Activated CD4-positive, alpha-beta T cell treated with anti-CD3 and anti-CD28 coated beads, Interleukin-2, amount 10 ng/mL, durations not matched to agents 7 days and 5 days (primary cell): ENCODE measurements at places on chromosomes 1 and 21.

- no peak for DNase-seq
Observed at GRCh38 chr1:186009039-186009737, 275.0 kb downstream of the HMCN1 start.

DNA sequence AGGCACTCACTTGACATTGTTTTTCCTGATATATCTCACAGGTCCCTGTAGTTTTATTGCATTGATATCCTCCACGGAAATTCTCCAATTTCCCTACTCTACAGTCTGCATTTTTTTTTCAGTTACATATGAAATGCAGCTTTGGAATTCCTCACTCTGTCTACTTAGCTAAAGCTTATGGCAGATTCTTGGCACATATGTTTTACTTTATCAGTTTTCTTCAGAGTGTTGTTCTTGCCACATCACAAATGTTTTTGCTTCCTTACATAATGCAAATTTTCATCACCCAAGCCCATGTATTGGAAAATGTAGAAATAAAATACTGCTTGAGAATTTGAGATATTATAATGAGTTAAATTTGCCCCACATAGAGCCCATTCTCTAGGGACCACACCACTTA lies 1895.1 kb downstream of the MRPL39 start:
- DNase-seq = no peak

DNA sequence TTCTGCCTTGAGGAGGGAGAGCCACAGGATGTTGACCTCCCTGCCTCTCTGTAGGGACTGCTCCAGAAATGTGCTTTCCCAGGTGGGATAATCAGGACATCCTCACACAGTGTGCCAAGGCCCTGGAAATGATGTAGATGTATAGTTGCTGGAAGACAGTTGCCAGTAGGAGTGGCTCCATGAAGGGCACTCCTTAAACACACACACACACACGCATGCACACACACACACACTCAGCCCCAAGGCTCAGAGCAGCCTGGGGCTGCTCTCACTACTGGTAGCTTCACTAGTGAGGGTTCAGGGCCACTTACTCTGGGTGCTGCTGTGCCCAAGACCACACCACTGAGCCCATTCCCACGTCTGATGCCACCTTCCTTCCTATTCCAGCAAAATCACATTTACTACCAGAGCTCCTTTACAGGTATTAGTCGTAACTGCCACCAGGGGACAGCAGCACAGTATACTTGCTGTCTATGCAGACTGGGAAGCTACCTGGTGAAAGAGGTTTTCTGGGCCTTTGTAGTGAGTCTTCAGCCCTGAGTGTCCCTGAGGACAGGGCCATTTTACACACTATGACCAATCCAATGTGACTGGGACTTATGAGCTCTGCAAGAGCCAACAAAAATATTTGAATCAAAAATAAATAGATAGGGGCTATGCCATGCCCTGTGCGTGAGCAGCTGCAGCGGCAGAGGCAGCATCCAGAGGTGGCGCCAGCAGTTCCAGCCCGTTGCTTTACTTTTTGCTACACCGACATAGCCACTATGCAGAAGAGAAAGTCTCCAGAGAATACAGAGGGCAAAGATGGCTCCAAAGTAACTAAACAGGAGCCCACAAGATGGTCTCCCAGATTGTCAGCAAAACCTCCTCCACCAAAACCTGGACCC lies 15.0 kb downstream of the CRNN start:
- DNase-seq = peak; percentile 20

- DNase-seq = no peak
Observed at GRCh38 chr1:200753650-200754198, 15.0 kb downstream of the CAMSAP2 start.

- no peak for DNase-seq
Observed at GRCh38 chr1:117678246-117678977, 72.6 kb downstream of the TENT5C start.

DNA sequence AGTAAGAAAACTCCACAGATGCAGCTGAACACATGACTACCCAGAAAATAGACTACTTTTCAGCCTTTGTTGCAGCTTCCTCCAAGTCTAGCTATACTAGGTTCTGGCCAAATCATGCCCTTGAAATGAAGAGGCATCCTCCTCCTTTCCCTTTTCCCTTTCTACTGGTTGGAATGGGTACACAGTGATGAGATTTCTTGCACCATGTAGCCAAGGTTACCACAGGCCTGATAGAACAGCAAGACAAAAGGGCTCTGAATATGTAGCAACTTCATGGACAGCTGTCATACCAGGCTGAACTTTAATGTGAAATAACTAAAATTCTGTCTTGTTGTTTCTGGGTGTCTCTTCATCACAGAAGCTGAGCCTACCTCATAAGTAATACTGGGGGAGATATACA lies 146.5 kb downstream of the PDE4B start:
- no peak for DNase-seq

DNA sequence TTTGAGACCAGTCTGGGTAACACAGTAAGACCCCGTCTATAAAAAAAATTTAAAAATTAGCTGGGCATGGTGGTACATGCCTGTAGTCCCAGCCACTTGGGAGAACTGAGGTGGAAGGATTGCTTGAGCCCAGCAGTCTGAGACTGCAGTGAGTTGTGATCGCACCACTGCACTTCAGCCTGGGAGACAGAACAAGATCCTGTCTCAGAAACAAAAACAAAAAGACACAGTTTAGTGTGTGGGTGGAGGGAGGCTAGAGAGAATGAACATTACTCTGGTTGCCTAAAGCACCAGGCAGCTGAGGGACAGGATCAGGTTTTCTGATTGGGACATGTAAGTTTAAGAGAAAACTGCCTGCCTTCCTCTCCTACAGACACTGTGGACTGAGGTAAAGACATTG lies 42.3 kb downstream of the VAMP4 start:
- no peak for DNase-seq

- no peak for DNase-seq
Observed at GRCh38 chr1:65059930-65060538, 88.0 kb upstream of the AK4 start.

DNA sequence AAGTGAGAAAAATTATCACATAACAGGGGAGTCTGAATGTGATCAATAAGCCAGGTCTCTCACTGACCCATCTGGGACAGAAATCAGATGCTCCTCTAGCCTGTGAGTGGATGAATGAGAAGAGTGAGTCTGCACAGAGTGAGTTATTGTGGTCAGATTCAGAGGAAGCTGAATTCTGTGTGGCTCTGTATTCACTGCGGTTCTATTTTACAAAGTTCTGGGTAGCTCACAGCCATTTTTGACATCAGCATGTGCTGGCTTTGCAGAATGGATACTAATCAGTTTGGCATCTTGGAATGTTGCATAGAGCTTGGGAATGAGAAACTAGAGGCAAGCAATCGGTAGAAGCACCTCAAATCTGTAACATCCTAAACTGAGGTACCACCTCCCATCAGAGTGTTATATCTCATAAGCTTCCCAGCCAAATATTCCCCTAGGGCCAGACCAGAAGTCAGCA lies 3.8 kb downstream of the COLGALT2 start:
- no peak for DNase-seq

DNA sequence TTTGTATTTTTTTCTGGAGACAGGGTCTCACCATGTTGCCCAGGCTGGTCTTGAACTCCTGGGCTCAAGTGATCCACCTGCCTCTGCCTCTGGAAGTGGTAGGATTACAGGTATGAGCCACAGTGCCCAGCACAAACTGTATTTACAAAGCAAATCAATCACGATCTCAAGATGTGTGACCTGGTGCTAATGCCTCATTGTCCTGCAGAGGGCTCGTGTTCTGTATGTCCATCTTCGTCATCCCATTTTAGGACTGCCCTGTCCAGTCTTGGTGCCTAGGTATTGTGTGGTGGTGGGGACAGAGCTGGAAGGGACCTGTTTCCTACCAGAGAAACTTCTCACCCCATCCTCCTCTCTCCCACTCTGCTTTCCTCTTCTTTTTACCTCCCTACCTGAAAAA lies 20.2 kb downstream of the PROK1 start:
- no peak for DNase-seq

DNA sequence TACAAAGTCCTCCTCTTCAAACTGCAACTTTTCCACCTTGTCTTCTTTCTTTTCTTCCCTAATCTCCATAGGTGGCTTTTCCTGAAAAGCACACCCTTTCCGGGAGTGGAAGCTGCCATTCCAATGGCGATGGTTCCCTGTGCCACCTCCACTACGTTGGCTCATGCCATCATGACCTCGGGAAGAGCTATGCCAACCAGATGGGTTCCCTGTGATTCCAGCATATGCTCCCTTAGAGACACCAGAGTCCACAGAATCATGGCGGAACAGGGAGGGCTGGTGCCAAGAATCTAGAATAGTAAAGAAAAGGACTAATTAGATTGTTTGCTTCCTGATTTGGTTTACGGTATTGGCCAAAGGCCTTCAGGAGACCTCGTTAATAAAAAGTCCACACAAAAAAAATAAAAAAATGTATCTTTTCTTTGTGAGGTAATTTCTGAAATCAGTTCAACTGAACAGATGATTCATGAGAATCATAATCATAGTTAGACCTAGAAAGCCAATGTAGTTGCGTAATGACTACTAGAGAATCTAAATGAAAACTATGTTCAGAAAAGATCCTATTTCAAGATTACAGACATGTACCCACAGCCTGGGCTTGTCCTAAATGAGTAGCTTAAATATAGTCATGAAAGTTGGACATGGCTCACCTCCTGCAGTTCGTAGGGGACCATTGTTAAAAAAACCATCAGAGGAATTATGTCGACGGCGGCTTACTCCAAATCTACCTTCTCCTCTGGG lies 30.9 kb upstream of the CCDC17 start:
- DNase-seq = no peak

DNA sequence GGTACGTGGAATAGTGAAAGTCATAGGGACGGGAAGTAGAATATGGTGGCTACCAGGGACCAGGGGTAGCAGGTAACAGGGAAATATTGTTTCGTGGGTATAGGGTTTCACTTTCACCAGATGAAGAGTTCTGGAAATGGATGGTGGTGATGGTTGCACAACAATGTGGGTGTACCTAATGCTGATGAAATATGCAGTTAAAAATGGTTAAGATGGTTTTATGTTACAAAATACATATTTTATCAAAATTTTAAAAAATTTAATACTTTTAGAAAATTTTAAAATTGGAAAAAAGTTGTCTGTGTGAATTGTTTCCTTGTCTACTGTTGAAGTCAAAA lies 55.5 kb upstream of the TLR5 start:
- no peak for DNase-seq

- DNase-seq = no peak
Observed at GRCh38 chr1:215459136-215459535, 108.0 kb upstream of the KCTD3 start.

DNA sequence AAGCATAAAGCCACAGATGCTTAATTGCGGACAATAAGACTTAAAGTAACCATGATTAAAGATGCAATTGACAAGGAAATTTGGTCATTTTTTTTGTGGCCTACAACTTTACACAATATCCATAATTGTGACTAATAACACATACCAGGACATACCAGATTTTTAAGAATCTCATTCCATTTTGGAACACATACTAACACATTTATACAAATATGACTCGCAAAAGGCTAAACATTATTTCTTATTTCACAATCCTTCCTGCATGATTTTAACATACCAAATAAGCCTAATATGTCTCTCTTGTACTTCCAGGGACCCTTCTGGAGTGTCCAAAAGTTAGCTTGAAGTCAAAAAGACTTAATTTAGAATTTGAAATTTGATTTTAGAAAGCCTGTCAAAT lies 48.8 kb downstream of the DR1 start:
- DNase-seq = no peak

DNA sequence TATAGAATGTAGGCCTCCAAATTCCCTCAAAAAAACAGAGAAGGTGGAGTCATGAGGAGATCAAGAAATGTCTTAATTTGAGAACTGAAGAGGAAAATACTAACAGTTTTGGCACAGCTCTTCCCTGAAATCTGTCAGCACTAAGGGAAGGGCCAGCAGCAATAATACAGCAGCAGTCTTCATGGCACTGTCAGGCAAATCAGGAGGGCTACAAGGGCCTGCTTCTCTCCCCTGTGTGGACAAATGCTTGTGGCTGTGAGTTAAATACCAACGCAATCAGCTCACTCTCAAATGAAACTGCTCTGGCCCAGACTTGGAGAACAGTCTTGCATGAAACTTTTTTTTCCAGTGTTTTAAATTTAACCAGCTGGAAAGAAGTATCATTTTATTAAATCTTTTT lies 20.5 kb upstream of the CNN3 start:
- DNase-seq = no peak

GRCh38 chr21:31720330-31720729 lies 11.6 kb downstream of the SCAF4 start:
- no peak for DNase-seq

DNA sequence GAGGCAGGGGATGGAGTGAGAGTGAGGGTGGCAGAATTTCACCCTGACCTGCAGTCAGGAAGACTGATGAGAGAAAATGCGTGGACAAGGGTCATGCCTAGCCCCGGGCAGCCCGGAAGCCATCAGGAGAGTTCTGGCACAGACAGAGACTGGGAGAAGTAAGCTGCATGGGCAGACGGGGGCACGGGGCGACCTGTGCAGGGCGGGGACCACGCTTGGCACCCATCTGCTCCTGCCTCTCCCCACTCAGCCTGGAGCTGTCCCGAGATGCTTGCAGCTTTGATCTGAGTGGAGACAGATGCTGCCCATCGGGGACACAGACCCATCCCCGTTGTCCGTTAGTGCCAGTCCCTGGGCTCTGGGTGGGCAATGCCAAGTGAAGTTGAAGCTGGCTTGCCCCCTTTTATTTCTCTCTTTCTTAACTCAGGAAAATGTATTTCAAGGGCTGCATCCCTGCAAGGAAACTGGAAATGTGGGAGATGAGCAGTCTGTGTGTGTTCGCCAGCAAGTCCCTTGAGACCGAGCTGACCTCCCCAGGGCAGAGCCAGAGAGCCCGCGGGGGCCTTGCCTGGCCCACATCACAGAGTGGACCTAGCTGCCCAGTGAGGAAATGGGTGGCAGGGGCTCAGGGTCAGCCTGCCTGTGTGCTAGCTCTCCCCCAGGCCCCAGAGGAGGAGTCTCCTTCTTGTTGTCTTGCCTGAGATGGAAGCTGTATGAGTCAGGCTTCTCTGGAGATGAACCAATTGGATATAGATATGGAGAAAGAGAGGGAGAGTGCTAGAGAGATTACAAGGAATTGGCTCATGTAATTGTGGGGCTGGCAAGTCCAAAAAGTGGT lies 121.3 kb upstream of the C1orf174 start:
- no peak for DNase-seq
